ENCODE measurements at places on chromosomes 16 and 17.

- no peak for DNase-seq
Measured at GRCh38 chr17:43534909-43535308, 11.2 kb downstream of the ETV4 start.

- DNase-seq = no peak
Measured at GRCh38 chr16:28091656-28092055, 28.1 kb upstream of the GSG1L start.

GRCh38 chr17:56468840-56469239 is 124.7 kb upstream of the NOG start:
- DNase-seq = no peak

DNA sequence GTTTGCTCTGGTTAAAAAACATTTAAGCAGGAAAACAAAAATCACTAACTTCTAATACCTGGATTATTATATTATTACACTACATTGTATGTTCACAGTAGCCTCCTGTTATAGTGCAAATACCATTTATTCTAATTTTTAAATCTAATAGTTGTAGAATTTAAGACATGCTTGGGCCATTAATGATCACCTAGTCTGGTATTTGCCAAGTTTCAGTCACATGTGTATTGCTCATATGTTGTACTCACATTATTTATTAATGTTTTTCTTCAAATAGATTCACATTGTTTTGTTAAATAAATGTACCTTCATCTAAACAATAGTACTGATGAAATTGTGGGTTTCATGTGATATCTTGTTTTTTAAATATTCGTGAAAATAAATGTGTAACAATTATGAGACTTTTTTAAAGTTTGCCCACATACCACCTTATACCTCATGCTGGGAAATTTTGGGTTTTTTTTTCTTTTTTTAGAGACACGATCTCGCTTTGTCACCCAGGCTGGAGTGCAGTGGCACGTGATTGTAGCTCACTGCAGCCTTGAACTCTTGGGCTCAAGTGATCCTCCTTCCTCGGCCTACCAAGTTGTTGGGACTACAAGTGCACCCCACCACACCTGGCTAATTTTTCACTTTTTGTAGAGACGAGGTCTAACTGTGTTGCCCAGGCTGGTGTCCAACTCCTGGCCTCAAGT is 5.9 kb downstream of the ZNF771 start:
- DNase-seq = no peak

GRCh38 chr17:693791-694638 is 20.6 kb downstream of the VPS53 start:
- no peak for DNase-seq

Measured in B cell (primary cell).